ENCODE measurements at places on chromosomes 2 and 18.

- DNase-seq: no peak
These were observed 245.7 kb downstream of the ADCYAP1 start for GRCh38 chr18:1150344-1150743.

- DNase-seq: no peak
These were observed 12.7 kb downstream of the INPP5D start for GRCh38 chr2:233072838-233073237.

DNA sequence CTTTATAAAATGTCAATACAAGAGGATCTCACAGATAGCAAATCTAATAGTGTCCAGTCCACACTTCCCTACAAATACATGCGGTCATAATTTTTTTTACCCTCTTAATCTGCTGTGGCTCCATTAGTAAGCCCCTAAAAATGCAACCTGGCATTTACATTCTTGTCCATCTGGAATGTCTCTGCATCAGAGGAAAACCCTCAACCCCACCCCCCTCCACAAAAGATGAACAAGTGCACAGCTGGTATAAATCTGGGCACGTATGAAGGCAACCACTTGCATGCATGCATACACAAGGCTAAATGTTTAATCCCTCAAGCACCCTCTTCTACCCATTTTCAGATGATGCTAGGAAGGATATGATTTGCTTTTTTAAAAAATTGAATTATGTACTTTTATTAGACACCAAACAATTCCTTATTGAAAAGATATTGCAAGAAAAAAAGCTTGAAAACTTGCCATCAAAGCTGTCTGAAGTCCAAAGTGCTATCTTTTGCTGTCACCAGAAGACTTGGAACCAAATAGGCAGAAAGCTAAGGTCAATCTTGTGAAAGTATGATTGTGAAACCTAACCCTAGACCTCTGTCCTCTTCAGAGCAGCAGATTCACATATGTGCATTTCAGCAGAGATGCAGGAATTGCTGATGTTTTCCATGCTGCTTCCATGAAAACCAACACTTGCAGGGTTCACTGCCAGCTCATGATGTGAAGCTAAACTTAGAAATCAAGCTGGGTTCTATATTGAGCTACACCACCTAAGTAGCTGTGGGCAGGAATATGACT lies 39.0 kb downstream of the IRS1 start:
- peak; percentile 60 for DNase-seq

DNA sequence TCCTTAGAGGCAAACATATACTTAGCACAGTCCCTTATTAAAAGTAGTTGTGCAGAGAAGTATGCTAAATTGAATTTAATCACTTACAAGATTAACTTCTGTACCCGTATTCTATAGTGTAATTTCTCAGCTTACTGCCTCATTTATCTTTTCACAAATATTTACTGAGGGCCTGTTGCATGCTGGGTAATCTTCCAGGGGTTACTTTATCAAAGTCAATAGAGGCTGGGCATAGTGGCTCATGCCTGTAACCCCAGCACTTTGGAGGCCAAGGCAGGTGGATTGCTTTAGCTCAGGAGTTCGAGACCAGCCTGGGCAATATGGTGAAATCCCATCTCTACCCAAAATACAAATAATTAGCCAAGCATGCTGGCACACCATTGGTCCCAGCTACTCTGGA lies 111.7 kb upstream of the RAB27B start:
- no peak for DNase-seq

DNA sequence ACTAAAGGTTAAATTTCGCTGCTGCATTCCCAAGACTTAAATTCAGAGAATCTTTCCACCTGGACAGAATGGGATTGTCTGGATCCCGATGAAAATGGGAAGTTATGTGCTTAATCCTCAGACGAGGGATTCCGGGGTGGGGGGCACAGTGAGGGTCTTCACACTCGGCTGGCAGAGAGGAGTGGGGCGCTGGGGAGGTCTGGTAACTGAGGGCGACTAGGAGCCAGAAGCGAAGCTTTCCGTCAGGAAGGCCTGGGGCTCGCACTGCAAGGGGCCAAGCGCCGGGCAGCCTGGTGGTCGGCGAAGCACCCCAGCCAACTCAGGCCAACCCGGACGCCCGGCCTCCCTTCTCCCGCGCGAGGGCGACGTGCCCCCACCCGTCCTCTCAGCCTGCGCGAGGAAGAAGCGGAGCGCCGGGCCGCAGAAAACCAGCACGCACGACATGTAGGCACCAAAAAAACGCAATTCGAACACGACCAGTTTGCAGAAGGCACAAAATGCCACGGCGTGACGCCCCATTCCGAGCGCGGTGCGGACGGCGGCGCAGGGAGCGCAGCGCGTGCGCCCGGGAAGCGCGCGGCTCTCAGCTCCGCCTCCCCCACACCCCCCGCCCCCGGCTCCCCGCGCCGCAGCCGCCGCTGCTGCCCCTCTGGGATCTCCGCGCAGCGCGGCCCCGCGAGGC lies 188.1 kb downstream of the ZEB2 start:
- DNase-seq: no peak

GRCh38 chr2:176157499-176158185 lies 535 bp downstream of the HOXD3 start:
- DNase-seq: no peak

DNA sequence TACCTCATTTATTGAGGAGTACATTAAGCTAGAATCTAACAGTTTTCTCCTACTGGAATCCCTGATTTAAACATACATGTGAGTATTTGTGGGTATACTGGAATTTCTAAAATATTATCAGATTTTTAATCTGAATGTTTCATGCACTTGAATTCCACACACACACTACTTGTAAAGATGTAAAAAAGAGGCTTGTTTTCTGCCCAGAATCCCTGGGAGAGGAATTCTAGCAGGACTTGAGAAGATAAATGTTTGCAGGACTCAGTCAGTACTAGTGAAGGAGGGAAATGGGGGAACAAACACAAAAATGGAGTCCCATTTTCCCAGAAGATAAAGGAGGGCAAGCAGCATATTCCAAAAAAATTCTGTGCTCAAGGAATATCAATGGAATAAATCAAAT lies 17.0 kb downstream of the COL5A2 start:
- no peak for DNase-seq

GRCh38 chr2:9650119-9650821 lies 19.5 kb upstream of the YWHAQ start:
- DNase-seq: no peak

DNA sequence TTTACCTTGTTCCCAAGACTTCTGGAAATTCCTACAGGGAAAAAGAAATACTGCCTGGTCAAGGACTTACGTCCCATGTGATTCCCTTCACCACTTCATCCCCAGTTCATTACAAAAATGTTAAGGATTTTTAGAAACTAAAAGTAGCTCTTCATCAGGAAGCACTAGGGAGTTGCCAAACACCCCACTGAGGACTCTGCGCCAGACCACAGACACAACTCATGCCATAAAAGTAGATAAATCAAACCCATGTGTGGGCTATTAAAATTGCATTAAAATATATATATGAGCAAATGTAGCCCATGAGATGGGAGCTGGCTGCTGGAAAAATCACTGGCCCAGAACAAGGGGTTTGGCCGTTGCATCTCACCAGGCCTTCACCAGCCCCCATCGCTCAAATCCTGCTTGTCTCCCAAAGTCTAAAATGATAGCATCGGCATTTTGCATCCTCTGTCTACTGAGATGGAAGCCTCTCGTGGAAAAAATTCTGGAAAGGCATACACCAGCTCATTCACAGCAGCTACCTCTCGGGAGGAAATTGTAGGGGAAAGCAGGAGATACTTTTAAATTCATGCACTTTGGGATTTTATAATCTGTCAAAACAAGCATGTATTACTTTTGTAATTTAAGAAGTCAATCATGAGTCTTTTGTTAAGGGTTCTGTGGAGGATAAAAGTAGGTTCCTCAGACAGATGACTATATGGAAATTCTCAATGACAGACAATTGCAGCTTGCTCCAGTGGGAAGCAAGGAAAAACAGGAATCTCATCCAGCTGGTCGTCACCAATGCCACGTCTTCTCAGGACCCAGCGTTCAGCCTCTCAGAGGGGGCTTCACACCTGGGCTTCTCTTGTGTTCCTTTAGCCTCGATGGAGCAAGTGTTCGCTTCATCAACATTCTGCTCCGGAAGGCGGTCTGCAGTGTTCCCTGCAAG lies 113.9 kb downstream of the MREG start:
- no peak for DNase-seq

DNA sequence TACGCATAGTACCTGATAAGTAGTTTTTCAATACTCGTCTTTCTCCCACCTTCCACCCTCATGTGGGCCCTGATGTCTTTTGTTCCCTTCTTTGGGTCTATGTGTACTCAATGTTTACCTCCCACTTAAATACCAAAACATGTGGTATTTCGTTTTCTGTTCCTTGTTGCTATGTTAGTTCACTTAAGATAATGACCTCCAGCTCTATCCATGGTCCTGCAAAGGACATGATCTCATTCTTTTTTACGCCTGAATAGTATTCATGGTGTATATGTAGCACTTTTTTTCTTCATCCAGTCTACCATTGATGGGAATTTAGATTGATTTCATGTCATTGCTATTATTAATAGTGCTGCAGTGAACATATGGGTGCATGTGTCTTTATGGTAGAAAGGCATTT lies 310.4 kb upstream of the VWC2L start:
- DNase-seq: no peak

DNA sequence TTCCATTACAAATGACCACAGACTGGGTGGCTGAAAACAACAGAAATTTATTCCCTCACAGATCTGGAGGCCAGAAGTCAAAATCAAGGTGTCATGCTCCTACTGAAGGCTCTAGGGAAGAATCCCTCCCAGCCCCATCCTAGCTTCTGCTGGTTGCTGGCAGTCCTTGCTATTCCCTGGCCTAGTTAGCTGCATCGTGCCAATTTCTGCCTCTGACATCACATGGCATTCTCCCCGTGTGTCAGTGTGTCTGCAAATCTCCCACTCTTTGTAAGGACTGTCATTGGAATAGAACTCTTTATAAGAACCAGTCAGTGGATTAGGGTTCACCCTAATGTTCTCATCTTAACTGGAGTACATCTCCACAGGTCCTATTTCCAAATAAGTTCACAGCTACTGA lies 30.5 kb upstream of the NCKAP5 start:
- no peak for DNase-seq

DNA sequence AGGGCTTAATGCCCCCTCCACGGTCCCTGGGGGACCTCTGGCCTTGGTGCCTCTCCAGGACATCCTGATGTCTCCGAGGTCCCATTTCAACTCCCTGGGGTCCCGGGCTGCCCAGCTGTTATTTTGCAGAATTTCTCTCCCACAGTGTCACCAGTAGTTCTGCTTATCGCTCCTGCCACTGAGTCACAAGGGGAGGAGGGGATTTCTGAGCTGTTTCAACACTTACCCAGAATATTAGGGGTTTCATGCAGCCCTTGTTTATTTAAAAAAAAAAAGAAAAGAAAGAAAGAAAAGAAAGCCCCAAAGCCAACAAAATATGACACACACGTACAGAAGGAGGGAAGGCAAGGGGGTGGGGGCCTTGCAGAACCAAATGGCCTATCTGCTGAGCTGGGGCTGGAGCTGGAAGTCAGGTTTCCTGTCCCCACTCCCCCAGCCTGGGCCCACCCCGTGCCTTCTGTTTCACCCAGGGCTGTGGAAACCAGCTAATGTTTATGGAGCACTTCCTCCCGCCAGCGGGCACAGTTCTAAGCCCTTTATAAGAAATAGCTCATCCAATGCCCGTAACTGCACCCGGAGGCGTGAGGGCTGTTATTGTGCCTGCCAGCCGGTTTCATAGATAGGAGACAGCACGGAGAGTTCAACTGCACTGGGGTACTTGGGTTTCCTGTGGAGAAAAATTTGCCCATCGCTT lies 8.4 kb upstream of the ARID5A start:
- DNase-seq: no peak

DNA sequence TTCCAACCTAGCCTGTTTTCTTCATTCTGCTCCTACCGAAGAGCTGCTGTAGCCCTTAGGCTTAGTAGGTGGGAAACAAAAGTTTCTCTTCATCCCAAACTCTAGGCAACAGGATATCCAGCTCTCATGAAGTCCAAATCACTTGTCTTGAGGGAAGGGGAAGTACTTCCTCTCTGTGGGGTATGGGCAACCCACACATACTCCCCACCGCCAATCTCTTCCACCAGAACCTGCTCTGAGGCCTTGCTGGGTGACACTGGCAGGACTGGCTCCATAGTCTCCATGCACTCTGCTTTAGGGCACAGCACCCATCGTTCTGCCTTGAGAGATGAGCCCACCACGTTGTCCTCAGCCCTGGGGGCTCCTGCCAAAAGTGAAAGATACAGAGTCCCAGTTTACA lies 173.0 kb downstream of the NCK2 start:
- DNase-seq: no peak

- DNase-seq: no peak
These were observed 17.2 kb downstream of the MYO1B start for GRCh38 chr2:191262436-191262835.

- no peak for DNase-seq
These were observed 122.6 kb downstream of the SMAD7 start for GRCh38 chr18:48828194-48828545.

DNA sequence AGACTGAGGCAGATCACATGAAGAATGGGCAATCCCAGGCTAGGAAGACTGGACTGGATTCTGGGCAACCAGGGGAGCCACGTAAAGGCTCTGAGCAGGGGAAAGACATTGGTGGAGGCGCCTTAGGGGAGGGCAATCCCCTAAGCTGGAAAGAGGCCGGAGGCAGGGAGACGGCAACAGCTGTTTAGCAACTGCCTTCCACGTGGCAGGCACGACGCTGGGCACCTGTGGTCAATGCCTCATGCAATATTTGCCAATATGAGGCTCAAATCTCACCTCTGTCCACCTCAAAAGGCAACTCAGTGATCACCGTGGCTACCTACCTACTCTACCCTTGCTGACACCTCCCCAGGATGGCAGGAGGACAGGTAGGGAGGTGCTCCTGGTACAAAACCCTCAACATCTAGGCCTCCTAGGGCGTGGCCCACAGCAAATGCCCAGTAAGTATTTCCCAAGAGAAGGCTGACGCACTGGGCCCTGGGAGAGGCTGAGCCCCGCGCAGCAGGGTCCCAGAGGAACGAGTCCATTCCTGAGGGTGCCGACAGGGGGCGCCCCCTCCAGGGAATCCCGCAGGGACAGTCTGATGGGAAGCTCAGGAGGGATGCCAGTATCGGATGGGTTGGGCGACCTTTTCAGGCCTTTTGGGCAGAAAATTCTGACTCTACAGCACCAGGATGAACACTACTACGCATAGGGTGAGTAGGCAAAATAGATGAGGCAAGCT lies 8.9 kb downstream of the BOLA3 start:
- no peak for DNase-seq

- DNase-seq: no peak
These were observed 678 bp downstream of the PIAS2 start for GRCh38 chr18:46916551-46917107.

GRCh38 chr2:224085246-224085645 lies 46.2 kb upstream of the SERPINE2 start:
- peak; percentile 32 for DNase-seq

GRCh38 chr18:48949606-48950535 lies 894 bp downstream of the SMAD7 start:
- DNase-seq: no peak

GRCh38 chr2:235979753-235980435 lies 188.3 kb downstream of the GBX2 start:
- no peak for DNase-seq

DNA sequence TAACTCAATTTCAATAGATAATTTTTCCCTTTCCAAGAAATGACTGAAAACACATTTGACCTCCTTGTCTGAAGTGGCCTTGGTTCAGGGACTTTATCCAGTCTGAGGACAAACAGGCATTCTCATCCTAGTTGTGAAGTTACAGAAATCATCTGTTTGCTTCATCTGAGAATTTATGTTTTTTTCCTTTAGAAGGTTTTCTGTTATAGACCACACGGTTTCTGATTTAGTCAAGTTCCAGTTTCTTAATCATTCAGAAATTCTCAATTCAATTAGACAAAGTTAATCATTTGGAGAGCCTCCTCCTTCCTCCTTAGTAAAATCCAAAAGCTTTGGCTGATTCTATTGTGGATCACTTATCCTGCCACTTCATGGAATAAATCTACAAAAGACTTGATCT lies 60.9 kb downstream of the ICOS start:
- no peak for DNase-seq
